Mesangial cell (primary cell): ENCODE measurements at places on chromosomes 3 and 15. TPM values are rescaled to one million over a fixed set of nuclear protein-coding genes. Genes with fewer than 3 reads are reported as not detected.

FAM81A gene
- 1.0 and 1.1 TPM in 2 replicates for total RNA-seq

XXYLT1 gene
- 24.7 and 30.3 TPM in 2 replicates for total RNA-seq

PIGX gene
- 21.8 and 25.6 TPM in 2 replicates for total RNA-seq

NPAP1 gene
- not detected in 2 replicates for total RNA-seq

CHRM5 gene
- total RNA-seq = under 0.01 TPM in 1 of 2 replicates, not detected in the other

OR5K2 gene
- not detected in 2 replicates for total RNA-seq

AMIGO3 gene
- total RNA-seq = 0.16 and 1.4 TPM in 2 replicates

TTLL13 gene
- under 0.01 TPM in 1 of 2 replicates, not detected in the other for total RNA-seq

TP53BP1 gene
- 25.7 and 27.9 TPM in 2 replicates for total RNA-seq

GAP43 gene
- total RNA-seq = 0.13 and 0.16 TPM in 2 replicates

CISH gene
- total RNA-seq = 2.9 and 5.3 TPM in 2 replicates

WDR82 gene
- 44.3 and 47.2 TPM in 2 replicates for total RNA-seq

ONECUT1 gene
- total RNA-seq = 0.33 TPM in 1 of 2 replicates, not detected in the other

CCR1 gene
- total RNA-seq = not detected in 2 replicates

PLA2G4E gene
- total RNA-seq = not detected in 2 replicates

SI gene
- not detected in 2 replicates for total RNA-seq

TM4SF1 gene
- total RNA-seq = 113 and 140 TPM in 2 replicates

RBMS3 gene
- total RNA-seq = 23.1 and 28.4 TPM in 2 replicates

GOLGA8J gene
- total RNA-seq = not detected in 2 replicates

SENP7 gene
- 3.6 and 4.9 TPM in 2 replicates for total RNA-seq

PIERCE2 gene
- total RNA-seq = 1.6 and 2.1 TPM in 2 replicates

LINGO1 gene
- total RNA-seq = 0.16 and 0.76 TPM in 2 replicates

ZIC1 gene
- total RNA-seq = not detected in 2 replicates

PRRT3 gene
- 0.98 and 6.0 TPM in 2 replicates for total RNA-seq

SLC12A6 gene
- 7.0 and 15.7 TPM in 2 replicates for total RNA-seq

PTPRG gene
- 16.0 and 44.9 TPM in 2 replicates for total RNA-seq

FOXP1 gene
- 94.7 and 96.8 TPM in 2 replicates for total RNA-seq
